Activated naive CD4-positive, alpha-beta T cell (primary cell): ENCODE measurements at places on chromosomes 1 and 21.

- DNase-seq, result no peak
Measured at GRCh38 chr21:26798856-26799751, 46.1 kb downstream of the ADAMTS1 start.

DNA sequence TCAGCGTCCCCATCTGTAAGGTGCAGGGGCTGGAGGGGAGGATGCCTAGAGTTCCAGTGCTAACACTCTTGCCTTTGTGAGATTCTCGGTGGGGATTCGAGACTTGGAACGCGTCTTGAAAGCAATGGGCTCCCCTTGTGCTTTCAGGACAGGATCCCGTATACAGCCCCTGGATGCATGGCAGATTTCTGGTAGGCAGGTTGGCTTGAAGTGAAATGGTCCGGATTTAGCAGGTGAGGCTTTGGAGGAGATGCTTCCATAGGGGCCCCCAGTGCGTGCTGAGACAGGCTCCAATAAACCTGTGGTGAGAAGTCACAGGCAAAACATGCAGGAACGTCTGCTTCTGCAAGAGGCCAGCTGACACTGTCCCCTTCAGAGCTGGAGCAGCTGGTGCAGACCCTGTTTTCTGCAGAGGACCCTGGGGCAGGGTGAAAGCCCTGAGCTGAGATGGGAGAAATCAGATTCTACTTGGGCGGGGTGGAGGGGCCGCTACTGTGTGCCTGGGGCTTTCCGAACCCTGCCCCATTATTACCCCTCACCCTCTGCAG is 270.4 kb downstream of the PTPRU start:
- no peak for DNase-seq

DNA sequence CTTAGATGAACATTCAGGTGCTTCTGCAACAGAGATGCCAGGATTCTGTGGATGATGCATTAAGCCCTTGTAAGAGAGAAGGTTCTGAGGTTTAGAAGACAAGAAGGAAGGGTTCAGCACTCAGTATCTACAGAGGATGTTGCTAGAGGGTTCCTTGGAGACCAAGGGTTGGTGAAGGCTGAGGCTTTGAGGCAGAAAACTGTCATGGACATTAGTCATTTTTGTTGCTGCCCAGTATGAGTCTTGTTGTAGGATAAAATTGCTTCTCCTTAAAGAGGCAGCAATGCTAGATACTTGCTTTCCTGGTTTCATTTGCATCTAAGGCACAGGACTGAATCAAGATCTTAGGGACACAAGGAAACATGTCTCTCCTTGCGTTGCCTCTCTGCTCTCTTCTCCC is 319.4 kb upstream of the NFIA start:
- DNase-seq, result no peak

GRCh38 chr1:203480525-203481084 is 5.0 kb downstream of the PRELP start:
- DNase-seq, result no peak

DNA sequence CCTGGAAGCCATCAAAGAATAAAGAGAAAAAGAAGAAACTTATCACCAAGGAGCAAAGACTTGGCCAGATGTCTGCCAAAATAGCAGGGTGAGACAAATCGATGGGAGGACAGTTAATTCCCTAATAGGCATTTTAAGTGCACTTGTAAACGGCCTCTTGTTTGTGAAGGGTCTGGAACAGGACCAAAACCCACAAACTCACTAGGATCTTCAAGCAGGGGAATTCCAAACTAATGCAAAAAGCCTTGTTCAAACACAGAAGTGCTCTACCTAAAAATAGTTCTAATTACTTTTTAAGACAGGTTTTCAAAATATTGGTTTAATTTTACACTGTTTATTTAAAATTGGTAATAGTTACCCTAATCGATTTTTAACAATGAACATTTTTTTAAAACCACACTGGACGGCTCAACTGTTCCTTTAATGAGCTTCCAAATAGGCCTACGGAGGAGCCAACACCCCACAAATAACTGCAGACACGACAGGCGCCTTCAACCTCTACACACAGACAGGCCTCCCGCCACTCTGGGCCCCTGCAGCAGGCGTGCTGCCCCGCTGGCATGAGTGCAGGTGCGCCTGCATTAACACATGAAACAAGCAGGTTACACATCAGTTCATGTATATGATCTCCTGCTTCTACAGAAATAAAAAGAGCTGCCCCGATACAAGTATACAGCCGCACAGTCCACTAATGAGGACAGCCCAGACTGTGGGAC is 15.8 kb downstream of the UBE2G2 start:
- DNase-seq, result no peak

DNA sequence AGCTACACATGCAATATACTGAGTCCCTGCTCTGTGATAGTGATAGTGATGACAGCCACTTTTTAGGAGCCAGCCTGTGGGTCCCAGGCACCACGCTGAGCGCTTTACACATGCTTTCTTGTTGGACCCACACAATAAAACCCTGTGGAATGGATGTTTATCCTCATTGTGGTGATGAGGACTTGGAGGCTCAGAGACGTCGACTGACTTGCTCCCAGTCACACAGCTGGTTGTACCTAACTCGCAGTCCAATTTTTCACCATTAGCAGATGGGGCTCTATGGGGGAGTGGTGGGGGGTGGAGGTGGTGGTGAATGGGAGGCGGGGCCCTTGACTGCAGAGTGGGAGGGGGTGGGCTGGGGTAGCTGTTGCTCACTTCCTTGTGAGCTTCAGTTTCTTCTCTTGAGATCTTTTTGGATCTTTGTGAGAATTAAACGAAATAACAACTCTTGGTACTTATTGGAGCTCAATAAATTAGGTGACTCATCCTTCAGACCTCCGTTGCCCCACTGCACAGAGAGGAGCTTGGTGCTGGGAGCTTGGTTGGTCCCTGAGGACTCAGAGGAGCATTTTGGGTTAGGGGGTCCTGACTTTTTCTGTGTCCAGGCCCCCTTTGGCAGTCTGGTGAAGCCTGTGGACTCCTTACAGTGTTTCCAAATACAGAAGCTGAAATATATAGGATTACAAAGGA is 61.8 kb upstream of the CD1D start:
- no peak for DNase-seq

- no peak for DNase-seq
Measured at GRCh38 chr1:29756085-29756484, 519.8 kb downstream of the PTPRU start.
